ENCODE measurements at places on chromosomes 12 and 14.

DNA sequence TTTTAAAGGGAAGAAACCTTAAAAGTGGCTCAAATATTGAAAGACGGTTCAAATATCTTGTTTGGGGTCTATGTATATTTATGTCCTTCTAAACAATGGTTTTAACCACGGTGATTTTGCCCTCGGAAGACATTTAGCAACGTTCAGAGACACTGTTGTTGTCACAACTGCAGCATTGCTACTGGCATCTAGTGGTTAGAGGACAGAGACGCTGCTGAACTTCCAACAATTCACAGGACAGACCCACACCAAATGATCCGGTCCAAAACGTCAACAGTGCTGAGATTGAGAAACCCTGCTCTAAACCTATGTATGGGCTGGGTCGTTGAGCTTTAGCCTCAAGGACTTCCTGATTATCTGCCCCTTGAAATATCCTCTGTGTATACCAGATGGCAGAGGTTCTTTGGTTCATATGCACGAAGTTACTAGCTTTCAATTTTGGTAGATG, 1.7 kb downstream of the ANGEL1 start:
- no peak for DNase-seq

DNA sequence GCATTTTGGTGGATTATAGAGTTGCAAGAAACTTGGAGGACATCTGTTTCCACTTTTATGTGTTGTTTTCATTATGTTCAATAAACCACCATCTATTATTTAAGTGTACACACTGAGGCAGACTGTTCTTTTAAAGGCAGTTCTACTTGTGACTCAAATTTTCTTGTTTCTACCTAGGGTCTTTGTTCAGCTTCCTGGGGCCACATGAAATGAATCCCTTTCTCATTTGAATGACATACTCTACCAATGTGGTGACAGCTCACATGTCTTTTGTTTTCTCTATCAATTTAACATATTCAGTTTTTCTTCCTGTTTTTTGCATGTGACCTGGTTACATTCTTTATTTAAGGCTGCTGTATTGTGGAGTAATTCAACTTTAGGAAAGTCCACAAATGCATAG, 7.9 kb downstream of the SLC16A7 start:
- DNase-seq: no peak

DNA sequence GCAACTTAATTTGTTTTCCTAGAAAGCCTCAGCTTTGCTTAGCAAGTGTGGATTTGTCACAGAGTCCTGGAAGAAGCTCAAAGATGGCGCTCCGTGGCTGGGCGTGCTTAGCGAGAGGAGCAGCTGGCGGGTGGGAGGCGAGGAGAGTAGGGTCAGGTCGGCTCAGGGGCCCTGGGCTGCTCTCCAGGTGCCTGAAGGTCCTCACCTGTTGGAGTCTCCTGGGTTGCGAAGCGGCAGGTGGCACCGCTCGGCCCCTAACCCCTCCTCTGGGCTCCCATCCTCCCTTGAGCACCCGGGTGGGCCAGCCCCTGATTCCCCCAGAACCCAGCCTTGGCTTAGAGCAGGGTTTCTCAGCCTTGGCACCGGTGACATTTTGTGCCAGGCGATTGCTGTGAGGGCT, 25.1 kb downstream of the LRTM2 start:
- DNase-seq: no peak

DNA sequence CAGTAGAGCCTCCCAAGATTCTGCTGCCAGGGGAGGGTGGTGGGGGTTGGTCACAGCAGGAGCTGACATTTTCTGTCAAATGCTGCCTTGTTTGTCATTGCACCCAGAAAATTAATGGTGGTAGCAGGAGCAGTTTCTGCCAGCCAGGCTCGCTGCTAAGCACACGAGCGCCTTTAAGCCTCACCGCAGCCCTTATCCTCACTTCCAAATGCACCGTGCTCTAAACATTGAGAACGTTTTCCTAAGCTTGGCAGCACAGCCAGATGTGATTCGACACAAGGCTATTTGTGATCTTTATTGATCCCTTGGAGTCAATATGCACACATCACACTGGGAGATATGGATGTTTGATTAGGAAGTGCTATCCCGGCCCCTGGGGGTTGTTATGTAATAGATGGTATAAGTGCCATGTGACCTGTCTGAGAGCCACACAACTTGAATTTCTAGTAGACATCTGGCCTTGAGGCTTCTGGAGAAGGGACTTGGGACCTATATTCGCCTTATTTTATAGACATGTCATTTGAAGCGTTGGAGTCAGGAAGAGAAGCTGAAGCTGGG, 31.6 kb upstream of the BEGAIN start:
- no peak for DNase-seq

DNA sequence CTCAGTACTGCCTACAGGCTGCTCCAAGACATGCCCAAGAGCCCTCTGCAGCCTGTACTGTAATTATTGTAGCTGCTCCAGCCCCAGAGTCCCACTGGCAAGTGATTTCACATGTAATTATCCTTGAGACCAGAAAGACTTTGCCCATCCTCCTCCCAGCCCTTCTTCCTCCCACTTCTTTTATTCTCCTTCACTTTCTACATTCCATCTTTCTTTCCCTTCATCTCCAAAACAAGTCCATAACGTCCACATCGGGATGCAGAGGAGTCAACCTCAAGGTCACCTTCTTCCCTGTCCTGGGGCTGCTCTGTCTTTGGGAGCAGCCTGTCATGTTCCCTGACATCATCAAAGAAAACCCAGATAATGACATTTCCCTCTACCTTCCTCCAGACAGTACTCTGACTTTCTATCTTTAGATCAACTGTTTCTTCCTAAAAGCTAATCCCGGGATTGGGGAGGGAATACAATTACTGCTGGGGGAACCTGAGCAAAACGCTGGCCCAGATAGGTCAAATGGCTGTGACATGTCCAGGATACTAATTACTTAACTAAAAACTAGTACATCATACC, 39.1 kb downstream of the SLC8A3 start:
- DNase-seq: no peak

- no peak for DNase-seq
Observed at GRCh38 chr12:46160101-46160980, 108.5 kb downstream of the SLC38A1 start.

DNA sequence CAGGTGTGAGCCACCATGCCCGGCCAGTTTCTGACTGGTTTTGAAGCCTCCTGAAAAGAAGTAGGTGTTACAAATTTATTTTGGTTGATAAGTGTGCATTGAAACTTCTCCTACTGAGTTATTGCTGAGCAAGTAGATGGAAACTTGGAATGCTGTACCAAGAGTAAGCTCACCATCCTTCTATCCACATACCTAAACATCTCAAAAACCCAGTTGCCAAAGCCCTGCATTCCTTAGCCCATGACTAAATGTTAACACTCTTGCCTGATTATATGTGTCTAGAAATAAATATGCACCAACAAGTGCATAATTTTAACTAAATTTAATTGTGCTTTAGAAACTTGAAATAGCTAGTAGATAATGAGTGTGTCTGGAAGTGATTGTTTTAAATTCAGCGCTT, 357.8 kb downstream of the DUSP6 start:
- no peak for DNase-seq

DNA sequence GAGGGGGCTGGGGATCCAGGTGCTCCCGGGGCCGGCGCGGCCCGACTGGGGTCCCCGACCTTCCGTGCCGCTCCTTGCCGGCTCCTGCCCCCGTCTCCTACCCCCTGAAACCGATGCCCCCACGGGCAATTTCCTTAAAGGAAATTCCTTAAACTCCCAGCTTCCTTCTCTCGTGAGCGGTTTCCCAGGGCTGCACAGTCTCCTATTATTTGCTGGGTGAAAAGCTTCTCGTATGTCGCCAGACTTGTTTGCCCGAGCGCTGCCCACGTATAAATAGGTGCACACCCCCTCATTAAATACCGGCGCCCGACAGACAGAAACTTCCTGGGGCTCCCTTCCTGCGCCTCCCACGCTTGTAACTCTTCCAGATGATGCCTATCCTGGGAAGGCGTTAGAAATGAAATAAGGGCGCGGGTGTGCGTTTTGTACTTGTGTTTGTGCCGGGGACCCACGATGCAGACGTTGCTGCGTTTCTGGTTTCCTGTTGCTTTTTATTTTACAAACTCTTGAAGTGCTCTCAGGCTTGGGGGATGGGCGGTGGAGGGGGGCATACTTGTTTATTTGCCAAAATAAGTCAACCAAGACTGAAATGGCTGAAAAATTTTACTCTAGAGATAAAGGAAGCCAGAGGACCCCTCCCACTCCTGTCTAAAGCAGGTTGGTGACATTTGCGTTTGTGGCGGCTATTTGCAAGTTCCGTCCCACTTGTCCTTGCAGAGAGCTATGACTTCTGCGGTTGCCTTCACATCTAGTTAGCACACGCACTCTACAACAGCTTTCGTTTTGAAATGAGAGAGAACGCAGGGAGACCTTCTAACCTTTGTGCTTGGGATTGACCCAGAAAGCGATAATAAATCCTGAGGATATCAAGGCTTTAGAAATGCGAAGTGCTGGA, 1.0 kb downstream of the HIP1R start:
- DNase-seq: no peak

GRCh38 chr14:99316281-99317163, 44.5 kb upstream of the BCL11B start:
- DNase-seq: no peak

DNA sequence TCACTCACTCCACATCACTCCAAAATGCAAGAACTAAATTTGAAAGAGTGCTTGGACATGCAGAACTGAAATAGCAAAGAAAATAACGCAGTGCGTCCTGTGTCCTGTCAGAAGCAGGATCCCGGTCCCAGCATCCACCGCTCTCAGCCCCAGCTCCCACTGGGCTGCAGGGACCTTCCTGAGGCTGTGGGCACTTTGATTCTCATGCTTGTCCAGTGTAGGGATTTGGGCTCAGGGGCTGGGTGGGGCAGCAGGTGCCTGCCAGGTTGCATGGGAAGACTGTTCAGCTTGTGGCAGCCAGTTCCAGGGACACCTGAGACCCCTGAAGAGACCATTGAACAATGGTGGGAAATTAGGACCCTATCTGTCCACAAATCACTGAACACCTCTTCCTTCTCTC, 140.0 kb upstream of the FKBP4 start:
- no peak for DNase-seq
